ENCODE measurements at places on chromosomes 11 and 22.

DNA sequence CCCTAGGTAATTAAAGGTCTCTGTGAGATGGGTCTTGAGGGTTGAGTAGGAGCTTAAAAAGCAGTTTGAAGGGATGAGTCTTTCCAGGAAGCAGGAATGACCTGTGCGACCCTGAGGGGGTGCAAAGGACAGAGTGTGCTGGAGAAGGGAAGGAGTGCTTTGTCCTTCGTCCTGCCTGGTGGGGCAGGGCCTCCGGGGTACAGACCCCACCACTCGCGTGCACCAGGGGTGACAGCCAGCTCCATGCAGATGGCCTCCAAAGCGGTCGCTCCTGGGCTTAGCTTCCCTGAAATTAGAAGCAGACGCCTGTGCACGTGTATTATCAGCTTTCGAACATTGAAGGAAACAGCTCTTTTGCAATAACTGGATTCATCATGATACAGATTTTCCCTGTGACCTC lies 959.8 kb downstream of the BRD1 start:
- DNase-seq = no peak

- DNase-seq = no peak
Observed at GRCh38 chr11:67118181-67118766, 789 bp upstream of the KDM2A start.

GRCh38 chr22:20741634-20742581 lies 32.0 kb upstream of the SERPIND1 start:
- DNase-seq = no peak

DNA sequence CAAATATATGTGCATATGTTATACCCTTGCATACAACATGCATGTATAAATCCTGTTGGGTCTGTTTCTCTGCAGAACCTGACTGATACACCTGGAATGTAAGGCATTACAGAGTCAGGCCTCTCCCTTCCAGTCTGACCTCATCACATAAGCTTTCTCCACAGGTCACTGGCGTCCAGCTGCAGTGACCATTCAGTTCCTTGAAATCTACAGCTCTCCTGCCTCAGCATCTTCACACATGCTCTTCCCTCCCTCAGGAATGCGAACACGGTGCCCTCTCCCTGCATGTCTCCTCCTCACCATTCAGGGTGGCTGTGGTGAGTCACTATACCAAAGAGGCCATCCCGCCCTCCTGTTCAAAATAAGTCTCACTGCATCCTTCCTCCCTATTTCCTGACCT lies 657.8 kb upstream of the B3GAT1 start:
- no peak for DNase-seq

DNA sequence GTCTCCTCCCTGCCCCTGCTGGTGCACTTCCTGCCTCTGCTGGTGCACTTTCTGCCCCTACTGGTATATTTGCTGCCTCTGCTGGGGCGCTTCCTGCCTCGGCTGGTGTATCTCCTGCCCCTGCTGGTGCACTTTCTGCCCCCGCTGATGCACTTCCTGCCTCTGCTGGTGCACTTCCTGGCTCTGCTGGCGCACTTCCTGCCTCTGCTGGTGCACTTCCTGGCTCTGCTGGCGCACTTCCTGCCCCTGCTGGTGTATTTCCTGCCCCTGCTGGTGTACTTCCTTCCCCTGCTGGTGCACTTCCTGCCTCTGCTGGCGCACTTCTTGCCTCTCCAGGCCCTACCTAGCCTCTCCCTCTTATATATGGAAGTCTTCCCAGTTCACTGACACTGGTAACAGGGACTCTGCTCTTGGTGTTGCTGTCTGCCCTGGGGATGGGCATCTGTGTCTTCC lies 10.1 kb downstream of the MTFP1 start:
- no peak for DNase-seq

DNA sequence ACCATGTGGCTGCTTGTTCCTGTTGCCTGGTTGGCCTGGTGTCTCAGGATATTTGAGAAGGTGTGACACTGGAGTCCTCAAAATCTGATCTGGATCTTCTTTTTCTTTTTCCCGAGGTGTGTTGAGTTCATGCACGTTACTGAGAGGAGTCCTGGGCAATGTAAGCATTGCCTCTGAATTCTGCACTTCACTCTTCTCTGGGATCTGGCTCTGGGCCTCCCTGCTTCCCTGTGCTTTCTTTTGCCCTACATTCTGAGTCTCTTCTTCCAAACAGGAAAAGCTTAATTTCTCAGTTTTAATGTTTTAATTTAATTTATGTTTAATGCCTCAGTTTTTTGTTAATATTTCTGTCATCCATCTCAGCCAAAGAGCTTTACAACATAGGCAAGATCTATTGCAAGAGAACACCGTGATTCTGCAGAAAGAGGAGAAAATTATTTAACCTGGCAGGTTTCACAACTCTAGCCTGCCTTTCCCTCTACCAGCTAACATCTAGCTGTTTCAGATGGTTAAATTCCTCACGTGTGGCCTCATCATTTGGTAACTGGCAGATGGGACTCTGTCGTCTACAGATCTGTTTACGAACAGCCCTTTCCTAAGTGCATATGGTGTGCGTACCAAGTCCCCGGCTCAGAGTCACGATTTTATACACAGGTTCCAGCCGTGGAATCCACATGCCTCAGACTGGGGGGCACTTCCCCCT lies 24.7 kb downstream of the LDLRAD3 start:
- no peak for DNase-seq

DNA sequence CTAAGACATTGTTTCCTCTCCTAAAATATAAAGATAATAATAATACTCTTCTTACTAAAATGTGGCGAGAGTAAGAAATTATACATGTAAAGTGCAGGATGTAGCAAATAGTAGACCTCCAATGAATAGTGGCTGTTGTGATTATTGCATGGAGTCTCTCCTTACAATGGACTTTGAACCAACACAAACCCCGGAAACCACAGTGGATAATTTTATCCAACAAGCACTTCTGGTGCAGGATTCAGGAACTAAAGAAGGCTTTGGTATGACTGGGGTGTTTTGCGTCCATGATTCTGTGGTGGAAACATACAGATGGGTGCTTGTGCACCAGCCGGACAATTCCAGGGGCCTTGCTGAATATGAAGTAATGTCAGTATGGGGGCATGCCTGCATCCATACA lies 146.4 kb upstream of the UBASH3B start:
- no peak for DNase-seq

DNA sequence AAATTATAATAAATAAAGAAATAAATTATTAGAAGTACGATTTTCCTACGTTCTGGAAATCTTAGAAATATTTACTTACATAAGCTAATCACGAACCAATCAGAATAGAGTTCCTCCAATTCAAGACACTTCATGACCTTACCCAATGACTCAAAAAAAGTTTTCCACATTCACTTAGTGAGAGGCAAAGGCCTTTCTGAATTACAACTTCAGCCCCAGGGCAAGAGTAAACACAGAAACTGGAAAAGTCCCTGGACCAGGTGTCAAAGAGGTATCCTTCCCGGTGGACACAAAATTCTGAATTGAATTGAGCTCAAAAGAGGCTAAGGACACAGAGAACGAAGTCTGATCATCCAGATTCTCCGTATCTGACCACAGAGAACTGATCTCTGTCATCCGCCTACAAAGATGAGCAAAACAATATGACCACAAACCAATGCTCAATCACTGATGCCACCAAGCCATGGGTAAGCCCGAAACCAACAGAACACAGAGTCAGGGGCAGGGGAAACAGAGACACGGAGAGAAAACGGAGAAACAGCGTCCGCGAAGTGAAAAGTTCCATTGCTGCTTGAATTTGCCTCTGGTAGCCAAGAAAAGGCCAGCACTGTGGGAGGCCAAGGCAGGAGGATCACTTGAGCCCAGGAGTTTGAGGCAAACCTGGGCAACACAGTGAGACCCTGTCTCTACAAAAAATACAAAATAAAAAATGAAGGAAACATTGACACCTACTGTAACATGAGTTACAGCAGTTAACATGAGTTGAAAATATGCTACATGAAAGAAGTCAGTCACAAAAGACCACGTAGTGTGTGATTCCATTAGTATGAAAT lies 6.8 kb downstream of the BID start:
- no peak for DNase-seq

- DNase-seq = no peak
Observed at GRCh38 chr22:39303358-39303757, 16.1 kb downstream of the RPL3 start.
